Caki2 (cell line): ENCODE measurements at places on chromosomes 5 and 9.

- no peak for DNase-seq
Observed at GRCh38 chr9:35452481-35452880, 37.4 kb upstream of the RUSC2 start.

DNA sequence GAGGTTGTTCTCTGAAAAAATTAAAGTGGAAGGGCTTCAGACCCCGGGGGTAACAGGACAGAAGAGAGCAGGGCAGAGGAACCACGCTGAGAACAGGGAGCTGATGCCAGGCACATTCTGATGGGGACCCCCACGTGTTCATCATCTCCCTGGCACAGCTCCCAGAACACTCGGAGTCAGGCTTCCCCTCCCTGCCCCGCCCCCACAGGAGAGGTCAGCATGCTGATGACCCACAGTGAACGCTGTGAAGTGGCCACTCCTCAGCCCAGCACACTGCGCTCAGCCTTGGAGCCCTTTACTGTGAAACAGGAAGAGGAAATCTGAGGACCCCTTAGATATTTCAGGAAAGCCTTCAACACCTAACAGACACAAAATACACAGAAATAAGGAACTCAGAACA is 16.4 kb downstream of the RETREG1 start:
- no peak for DNase-seq

GRCh38 chr5:54753034-54753433 is 232.4 kb downstream of the ESM1 start:
- DNase-seq: no peak

GRCh38 chr5:74105126-74105780 is 479.3 kb downstream of the ARHGEF28 start:
- DNase-seq: no peak
